ENCODE measurements at places on chromosomes 5 and 9.

- no peak for DNase-seq
Measured at GRCh38 chr9:114969269-114969668, 38.9 kb upstream of the TNFSF8 start.

- DNase-seq: no peak
Measured at GRCh38 chr5:138502121-138502520, 36.8 kb downstream of the EGR1 start.

DNA sequence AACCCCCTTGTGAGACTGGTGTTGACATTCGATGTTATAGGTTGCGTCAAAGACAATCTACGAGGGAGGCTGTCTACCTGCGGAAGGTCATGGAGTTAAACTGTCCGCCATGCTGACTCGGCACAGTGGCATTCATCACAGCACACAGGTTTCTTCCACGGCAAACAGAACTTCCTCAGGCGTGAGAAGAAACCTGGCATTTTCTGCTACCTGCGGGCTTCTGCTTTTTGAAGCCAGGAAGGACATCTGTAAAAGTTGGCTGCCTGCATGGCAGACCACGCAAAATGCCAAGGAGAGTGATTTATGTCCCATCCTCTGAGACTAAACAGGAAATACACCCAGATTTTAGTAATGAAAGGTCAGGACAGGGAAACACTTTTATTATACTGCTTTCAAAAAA is 809.8 kb upstream of the NUDT12 start:
- DNase-seq: no peak

DNA sequence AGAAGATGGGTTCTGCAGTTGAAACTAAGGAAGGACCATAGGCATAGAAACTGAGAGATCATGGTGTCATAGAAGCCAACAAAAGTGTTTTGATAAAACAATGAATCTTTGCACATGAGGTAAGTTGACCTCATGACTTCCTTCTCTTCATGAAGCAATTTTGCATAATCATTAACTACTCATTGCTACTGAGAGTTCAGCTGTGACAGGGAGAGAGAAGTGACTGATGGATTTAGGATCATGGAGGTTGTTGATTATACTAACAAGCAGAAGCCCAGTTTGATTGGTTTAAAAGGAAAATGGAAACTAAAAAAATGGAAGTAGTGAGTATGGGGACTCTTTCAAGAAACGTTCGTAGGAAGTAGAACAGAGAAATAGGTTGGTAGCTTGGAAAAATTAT is 51.2 kb downstream of the PARP8 start:
- peak; percentile 50 for DNase-seq

- DNase-seq: no peak
Measured at GRCh38 chr5:123528065-123528464, 16.1 kb downstream of the CSNK1G3 start.

GRCh38 chr9:37965116-37965515 is 61.2 kb upstream of the SLC25A51 start:
- DNase-seq: no peak

GRCh38 chr5:135539430-135540005 is 3.8 kb upstream of the NEUROG1 start:
- DNase-seq: no peak

GRCh38 chr9:118674942-118675341 is 694.3 kb downstream of the BRINP1 start:
- no peak for DNase-seq

Data from HL-60 (cell line).